ENCODE measurements at places on chromosomes 4 and X.

- no peak for DNase-seq
Observed at GRCh38 chr4:123675567-123675966, 279.0 kb downstream of the SPRY1 start.

- no peak for DNase-seq
Observed at GRCh38 chrX:54786967-54787366, 11.1 kb downstream of the ITIH6 start.

DNA sequence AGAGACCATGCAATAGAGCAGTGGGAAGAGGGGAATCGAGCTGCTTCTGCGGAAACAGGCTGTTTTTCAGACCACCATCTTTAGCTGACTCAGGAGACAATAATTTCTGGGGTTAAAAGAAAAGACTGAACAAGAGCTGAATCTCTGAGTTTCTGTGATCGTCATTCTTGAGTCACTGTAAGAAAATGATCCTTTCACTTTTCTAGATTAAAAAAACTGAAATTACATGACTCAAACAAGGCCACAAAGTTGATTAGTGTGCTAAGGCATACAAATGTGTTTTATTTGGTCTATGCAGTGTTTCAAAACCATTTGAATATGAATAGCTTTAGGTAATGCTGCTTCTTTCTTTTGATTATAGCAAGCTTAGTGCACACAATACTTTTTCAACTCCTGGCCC is 194.4 kb upstream of the RPL34 start:
- DNase-seq = no peak

DNA sequence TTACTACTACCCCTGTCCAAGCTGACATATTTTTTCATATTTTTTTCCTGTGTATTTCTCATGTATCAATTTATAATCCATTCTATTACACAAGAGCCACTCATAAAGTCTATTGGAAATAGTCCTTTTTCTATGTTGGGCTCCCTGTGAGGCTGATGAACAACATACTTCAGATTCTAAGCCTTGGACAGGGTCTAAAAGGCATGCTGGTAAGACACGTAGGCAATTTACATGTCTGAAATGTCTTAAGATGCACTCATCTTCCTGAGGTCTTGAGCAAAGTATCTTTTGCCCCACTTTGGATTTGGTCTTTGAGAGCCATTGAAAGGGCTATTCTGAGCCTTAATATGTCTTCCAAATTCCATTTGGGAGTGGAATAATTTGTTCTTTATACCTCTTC is 31.8 kb downstream of the OCIAD1 start:
- no peak for DNase-seq

DNA sequence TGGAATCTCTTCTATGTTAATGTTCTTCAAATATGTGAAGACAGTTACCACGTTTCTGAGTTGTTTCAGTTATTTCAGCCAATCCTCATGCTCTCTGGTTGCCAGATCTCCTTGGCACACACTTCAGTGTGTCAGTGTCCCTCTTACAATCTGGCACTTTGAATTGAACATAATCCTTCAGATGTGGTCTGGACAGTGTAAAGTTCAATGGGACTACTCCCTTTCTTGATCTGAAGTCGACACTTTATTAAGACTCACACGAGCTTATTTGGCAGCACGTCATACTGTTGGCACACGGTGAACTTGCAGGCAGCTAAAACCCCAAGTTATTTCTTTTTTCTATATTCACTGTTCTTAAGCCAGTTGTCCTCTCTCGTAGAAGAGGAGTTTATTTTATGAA is 28.2 kb downstream of the ARSJ start:
- peak; percentile 18 for DNase-seq

DNA sequence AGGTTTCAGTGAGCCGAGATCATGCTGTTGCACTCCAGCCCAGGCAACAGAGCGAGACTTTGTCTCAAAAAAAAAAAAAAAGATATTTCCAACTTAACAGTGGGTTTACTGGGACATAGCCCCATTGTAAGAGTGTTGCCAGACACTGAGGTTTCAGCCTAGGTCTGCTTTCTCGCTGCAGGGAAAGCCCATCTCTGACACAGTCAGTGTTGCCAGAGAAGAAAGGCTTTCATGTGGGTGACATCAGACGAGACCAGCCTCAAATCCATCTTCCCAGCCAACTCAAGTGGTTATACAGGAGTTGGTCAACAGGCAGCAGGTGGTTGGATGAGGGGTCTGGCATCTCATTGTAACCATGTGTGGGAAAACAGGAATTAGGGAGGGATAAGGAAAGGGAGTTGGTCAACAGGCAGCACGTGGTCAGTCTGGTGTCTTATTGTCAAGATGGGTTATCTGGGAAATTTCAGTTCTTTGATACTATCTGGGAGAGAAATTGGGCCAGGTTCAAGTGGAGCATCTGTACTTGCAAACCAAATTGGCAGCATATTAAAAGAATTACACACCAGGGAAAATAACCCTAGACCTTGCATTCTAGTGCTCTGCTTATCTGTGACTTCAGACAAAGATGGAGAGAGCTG is 41.1 kb downstream of the NELFA start:
- DNase-seq = peak; percentile 3

DNA sequence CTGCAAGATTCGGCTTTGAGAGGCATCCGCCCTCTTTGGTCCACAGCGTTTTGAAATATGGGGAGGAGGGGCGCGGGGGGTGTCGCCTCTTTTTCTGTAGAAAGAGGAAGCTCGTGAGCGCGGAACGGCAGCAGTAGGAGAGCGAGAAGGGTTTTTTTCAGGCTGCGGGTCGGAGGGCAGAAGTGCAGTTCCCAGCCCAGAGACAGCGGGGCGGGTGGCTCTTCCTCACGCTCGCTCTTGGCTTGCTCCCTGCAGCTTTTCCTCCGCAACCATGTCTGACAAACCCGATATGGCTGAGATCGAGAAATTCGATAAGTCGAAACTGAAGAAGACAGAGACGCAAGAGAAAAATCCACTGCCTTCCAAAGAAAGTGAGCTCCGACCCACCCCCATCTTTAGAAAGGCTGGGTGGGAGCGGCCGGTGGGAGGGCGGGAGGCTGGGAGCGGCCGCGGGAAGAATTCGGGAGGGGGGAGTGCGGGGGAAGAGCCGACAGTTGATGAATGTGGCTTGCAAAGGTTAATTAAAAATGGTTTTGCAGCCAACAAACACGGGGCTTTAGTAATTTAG is 1.2 kb downstream of the TMSB4X start:
- peak; percentile 57 for DNase-seq

DNA sequence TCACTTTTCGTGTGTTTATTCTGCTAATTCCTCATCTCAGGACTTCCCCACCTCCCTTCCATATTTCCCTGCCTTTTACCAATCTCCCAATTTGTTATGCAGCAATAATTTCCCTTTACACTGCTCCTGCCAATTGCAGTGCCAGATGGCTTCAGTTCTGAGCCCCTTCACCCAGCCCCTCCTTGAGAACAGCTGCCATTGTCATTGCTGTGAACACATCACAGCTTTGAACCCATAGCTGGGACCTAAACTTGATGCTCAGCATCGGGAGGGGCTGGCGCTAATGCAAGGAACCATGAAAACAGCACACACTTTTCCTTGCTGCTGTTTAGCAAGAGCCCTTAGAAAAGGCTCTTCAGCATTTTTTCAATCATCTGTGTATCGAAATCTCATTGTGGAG is 104.9 kb downstream of the ALPK1 start:
- no peak for DNase-seq

DNA sequence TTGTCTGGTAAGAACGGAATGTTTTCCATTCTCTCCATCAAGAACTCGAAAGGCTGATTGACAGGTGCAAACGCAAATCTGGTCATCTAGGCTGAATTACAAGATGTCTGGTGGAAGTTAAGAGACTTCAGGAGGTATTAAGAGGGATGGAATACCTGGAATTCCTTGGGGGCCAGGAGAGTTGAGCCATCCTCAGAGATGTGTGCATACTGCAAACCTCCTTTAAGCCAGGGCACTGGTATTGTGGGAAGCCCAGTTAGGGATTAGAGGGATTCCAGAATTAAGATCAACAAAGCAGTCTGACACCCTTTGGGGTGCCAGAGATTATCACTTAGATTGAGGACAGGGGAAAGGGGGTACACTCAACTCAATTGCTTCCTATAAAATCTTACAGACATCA is 151.4 kb downstream of the VCX3A start:
- no peak for DNase-seq

DNA sequence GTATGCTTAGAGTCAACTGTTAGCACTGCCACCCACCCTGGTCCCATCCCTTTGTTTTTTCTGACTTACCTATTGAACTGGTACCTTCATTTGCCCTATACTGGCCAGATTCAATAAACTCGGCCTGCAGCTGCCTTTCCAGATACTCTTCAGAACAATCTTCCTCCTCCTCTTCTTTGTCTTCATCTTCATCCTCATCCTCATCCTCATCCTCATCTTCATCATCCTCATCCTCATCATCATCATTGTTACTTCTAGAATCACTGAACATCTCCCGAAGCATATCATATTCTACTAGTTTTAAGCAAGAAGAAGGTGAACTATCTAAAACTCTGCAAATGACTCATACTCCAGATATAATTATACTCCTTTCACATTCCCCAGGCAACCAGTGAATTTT is 14.9 kb downstream of the TAF7L start:
- DNase-seq = no peak

- no peak for DNase-seq
Observed at GRCh38 chr4:124017185-124017785, 620.7 kb downstream of the SPRY1 start.
